Karpas-422 (cell line): ENCODE measurements at places on chromosomes 1 and 21.

GRCh38 chr1:67376381-67376780 is 53.8 kb downstream of the SERBP1 start:
- DNase-seq, result no peak

DNA sequence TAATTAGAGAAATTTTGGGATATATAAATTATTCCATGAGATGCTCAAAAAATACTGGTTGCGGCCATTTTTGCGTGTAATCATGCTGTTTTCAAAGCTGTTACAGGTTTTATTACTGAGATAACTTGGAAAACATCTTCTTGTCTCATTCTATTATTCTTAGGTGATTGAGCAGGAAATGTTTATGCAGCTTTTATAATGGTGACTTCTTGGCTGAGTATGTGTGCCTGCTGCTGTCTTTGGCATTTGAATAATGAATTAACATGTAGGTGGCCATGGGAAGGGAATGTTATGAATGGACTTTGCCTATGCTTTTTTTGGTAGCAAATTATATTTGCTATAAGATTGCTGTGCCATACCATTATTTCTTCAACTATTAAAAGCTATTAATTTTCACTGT is 52.5 kb downstream of the RASAL2 start:
- no peak for DNase-seq

GRCh38 chr1:51284487-51284954 is 45.8 kb downstream of the TTC39A start:
- DNase-seq, result no peak

- DNase-seq, result no peak
Measured at GRCh38 chr1:2163205-2163604, 31.4 kb downstream of the FAAP20 start.

DNA sequence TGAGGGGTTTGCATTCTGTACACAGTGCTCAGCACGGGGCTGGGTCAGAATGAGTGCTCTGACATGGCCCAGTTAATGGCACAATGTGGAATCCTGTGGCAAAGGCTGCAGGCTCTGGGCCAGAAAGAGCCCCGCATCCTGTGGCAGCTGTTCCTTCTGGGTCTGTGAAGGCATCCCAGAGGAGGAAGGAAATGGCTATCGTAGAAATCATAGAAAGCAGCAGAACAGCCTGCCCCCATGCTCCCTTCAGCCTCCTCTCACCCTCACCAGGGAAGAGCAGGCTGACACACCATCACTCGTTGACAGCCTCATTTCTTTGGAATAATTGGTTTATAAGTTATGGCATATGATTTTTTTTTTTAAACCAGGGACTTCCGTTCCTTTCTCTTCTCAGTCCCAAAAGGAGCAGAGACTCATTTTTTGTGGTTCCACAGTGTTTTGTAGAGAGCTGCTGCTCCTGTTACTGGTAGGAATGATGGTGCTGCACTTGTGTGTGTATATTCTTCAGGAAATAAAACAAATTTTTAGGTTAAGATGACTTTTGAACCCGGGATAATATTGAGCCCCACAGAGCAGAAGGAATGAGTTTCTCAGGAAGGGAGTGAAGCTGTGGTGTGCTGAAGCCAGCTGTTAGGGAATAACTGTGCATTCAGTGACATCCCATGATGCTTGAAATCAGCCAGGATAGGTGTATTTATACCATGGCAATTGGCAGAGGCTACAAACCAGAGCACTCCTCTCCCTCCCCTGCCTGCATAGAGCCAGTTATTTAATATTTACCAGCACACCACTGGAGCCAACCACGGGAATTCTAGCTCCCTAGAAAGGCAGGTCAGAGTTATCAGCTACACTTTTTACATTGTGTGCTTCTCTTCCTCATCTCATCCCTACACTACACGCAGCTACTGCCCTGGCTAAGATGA is 32.0 kb downstream of the PLXNA2 start:
- peak; percentile 7 for DNase-seq

GRCh38 chr21:33403128-33403785 is at the start of gene IFNGR2:
TSS of gene IFNGR2 (plus strand) at chr21:33403413. CDS start at chr21:33403544, 131 bp downstream.
- DNase-seq, result peak; percentile 74

DNA sequence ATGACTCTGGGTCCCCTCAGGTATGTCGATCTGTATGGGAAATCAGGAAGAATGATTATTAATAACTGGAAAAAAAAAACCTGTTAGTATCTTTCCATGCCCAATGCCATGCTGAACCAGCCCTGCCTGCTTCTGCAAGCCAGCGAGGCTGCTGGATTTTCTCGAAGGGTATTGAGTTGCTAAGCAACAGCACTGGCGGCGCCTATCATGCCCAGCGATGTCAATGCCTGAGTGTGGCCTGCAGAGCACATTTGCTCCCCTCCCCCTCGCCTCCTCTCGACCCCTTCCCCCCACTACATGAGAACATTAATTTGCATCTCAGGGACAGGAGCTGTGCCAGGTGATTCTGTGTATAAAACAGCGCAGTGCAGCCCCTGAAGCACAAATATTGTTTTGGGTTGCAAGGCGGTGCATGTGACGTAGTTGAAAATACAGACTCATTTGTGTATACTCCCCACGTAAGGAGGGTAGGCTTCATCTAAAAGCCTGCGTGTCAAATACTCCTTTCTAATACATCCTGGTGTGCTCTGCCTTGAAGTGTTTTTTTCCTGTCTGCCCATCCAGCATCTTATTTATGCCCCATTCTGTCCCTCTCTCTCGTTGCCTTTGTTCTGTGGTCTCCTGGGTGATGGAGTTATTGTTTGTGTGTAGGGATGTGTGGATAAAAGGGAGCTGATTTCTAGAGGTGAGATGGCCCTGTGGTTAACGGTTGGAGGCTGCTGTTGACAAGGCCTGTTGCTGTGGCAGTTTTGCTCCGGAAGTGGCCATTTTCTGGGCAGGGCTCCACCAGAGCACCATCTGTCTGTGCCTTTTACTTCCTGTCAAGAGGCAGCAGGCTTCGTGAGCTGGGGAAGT is 32.7 kb upstream of the ATP5PO start:
- peak; percentile 66 for DNase-seq

- no peak for DNase-seq
Measured at GRCh38 chr1:20588634-20589225, at the start of gene CDA. TSS of gene CDA (plus strand) at chr1:20589097. CDS start at chr1:20589130, 33 bp downstream.

GRCh38 chr1:170660871-170661645 is 2.9 kb upstream of the PRRX1 start:
- DNase-seq, result no peak

DNA sequence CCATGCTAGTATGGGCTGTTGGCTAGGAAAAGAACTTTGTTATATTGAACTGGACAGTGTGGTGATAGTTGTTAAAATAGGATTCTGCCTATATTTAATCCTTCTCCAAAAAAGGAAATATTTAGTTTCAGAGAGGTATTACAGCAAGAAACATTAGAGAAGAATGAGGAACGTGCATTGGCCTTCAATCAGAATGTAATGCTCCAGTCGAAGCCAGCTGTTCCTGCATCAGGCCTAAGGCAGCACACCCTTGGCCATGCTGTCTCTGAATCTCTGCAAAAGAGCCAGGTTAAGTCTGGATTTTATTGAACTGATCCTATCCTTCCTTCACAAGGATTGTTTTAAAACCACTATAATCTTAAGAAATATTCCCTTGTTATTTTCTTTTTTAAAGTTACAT is 35.3 kb upstream of the RALGPS2 start:
- no peak for DNase-seq

- DNase-seq, result no peak
Measured at GRCh38 chr1:100517515-100517914, 20.4 kb upstream of the GPR88 start.

DNA sequence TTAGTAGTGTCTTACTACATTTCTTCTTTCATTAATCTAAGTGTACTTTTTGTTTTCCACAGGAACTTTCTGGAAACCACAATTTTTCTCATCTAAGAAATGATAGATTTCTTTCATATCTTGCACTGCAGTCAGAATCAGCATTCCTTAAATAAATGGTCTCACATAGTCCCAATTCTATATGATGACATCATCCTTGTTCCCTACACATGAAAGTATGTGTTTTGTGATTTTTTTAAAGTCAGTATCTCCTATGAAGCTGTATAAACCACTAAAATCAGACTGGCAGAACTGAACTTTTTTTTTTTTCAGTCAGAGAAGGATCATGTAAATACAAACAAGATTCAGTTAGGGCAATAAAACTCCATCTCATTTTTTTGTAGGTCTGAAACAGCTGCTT is 742.6 kb upstream of the CXADR start:
- no peak for DNase-seq

- no peak for DNase-seq
Measured at GRCh38 chr1:14977338-14977931, 176.1 kb upstream of the TMEM51 start.

DNA sequence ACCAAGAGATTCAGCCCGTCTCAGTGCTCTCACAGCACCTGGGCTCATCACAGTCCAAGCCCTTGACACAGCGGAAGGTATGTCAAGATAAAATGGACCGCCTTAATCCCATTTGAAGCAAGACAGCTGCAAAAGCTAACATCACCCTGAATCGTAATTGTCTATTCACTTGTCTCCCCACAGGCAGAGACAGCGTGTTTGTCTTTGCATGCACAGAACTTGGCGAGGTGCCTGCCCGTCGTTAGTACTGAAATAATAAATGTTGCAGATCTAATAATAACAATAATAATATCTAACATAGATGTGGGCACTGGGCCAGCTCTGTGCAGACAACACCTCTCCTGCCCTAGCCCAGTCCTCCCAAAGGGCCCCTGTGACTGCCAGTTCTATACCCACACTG is 271.7 kb downstream of the NPHP4 start:
- no peak for DNase-seq

- no peak for DNase-seq
Measured at GRCh38 chr1:67446893-67447292, 16.7 kb upstream of the SERBP1 start.

GRCh38 chr1:204721373-204722055 is 36.0 kb upstream of the LRRN2 start:
- DNase-seq, result no peak

DNA sequence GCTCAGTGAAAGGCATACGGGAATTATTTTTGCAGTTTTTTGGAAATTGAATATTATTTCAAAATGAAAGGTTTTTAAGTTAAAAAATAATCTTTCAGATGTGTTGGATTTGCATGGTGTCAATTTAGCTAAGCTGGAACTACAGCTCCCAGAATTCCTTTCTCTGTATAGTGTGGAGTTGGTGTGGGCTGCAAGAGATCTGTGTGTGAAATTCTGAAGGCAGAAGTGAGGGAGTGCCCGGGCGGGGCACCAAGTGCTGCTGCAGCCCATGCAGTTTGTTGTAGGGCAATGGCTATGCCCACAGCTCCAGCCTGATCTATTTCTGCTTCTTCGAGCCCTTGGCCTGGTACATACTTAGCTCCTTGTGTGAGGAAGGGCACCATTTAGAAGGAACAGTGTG is 60.5 kb upstream of the CSF1 start:
- DNase-seq, result no peak

DNA sequence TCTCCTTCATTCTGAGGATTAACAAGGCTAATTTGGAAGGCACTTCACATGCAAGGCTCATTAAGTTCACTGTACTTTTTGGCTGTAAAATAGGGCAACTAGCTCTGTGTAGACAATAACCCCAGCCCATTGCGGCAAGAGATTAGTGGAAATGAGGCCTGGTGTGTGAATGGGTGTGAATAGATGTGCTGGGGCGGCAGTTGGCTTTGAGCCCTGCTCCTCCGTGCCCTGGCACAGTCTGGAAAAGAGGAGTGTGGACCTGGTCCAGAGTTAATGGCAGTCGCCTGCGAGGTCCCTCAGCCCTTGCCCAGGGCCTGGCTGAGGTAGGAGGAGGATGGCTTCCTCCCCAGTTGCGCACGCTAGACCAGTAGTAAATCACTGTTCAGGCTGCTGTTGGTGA is 4.8 kb downstream of the KISS1 start:
- DNase-seq, result no peak

DNA sequence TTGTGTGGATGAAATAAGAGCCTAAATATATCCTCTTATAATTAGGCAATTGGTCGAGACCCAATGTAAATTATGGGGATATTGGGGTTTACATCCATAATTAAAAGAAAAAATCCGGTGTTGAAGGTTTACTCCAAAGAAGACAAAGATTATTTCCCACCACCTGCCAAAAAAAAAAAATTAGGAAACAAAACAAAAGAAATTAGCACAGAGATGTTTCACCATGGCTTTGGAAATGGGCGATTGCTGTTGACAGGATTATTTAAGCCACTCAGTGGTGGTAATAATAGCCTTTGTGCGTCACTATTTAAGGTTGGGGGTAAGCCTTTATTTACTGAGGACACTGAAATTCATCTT is 585 bp upstream of the GLRX2 start:
- DNase-seq, result no peak

- no peak for DNase-seq
Measured at GRCh38 chr1:248894837-248895236, 11.2 kb upstream of the PGBD2 start.

GRCh38 chr1:162562470-162562828 is 927 bp downstream of the UAP1 start:
- peak; percentile 54 for DNase-seq

DNA sequence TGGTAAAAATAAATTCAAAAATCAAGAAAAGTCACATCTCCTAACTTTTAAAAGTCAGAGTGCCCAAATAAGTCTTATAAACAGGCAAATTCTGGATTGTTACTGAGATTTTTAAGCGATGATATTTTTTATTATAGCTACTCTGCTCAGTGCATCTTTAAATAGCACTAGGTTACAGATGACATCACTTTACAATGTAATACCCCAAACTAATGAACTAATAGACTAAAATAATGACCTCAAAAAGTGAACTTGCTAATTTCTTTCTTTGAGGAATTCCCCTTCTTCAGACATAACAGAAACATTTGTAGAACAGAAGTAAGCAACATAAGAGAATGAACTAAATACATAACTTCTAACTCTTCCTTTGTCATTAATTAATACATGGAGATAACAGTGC is 33.0 kb upstream of the ACTA1 start:
- DNase-seq, result no peak

DNA sequence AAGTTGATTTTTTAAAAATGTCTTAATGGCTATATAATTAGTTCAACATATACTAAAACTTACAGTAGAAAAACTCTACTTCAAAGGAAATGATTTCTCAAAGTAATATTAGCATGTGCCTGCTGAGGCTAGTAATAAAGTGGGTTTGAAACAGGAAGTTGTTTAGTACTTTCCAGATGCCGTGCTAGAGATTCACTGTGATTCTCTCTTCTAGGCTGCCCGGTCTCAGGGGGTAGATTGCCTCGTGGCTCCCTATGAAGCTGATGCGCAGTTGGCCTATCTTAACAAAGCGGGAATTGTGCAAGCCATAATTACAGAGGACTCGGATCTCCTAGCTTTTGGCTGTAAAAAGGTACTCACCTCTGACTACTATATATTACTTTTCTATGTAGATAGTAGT is 9.1 kb downstream of the EXO1 start:
- DNase-seq, result no peak

GRCh38 chr1:57124768-57125446 is 159.1 kb upstream of the C8B start:
- no peak for DNase-seq

DNA sequence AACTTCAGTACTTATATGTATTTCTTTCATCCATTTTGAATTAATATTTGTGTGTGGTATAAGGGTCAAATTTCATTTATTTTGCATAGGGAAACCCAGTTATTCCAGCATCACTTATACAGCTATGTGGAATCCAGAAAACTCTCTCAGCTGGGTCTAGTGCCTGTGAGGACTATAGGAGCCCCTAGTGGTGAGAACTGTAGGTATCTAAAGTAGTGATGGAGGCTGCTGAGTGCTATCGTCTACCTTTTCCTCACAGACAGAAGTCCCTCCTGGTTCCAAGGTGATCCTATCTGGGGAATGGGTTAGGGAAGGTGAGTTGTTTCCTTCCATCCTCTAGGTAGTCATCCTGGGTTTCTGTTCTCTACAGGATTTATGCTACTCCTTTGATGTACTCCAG is 352.0 kb upstream of the C1orf87 start:
- DNase-seq, result peak; percentile 67

- DNase-seq, result no peak
Measured at GRCh38 chr1:213538251-213538650, 449.5 kb upstream of the PROX1 start.

- no peak for DNase-seq
Measured at GRCh38 chr1:96049759-96050409, 671.7 kb upstream of the PTBP2 start.
